Epithelial cell of proximal tubule (primary cell): ENCODE measurements at places on chromosomes 2 and 18. TPM values are rescaled to one million over a fixed set of nuclear protein-coding genes. Genes with fewer than 3 reads are reported as not detected.

The ANKRD53 gene
- total RNA-seq: 0.58 and 0.75 TPM in 2 replicates

The IL36B gene
- not detected in 2 replicates for total RNA-seq

The RAB6C gene
- 0.07 TPM in 1 of 2 replicates, not detected in the other for total RNA-seq

The ACADL gene
- 0.17 and 0.51 TPM in 2 replicates for total RNA-seq

The CYP1B1 gene
- 5.4 and 17.5 TPM in 2 replicates for total RNA-seq

The TCF23 gene
- not detected in 2 replicates for total RNA-seq

The SMYD5 gene
- 27.3 and 35.6 TPM in 2 replicates for total RNA-seq

The GLB1L gene
- 10.4 and 11.0 TPM in 2 replicates for total RNA-seq

The TRABD2A gene
- 0.58 and 1.5 TPM in 2 replicates for total RNA-seq

The FER1L5 gene
- total RNA-seq: 0.06 and 0.07 TPM in 2 replicates

The SKOR2 gene
- total RNA-seq: not detected in 2 replicates

The CAPN13 gene
- total RNA-seq: 0.07 and 0.63 TPM in 2 replicates

The CPLX4 gene
- not detected in 2 replicates for total RNA-seq

The RBFA gene
- total RNA-seq: 41.5 and 65.2 TPM in 2 replicates

The MOGAT1 gene
- not detected in 2 replicates for total RNA-seq

The TAF1B gene
- total RNA-seq: 14.5 and 14.6 TPM in 2 replicates

The PHLPP1 gene
- total RNA-seq: 4.7 and 9.0 TPM in 2 replicates

The COA5 gene
- total RNA-seq: 9.3 and 16.5 TPM in 2 replicates

The ACOXL gene
- total RNA-seq: 0.06 and 0.14 TPM in 2 replicates

The UGT1A3 gene
- not detected in 2 replicates for total RNA-seq

The ACVR1C gene
- total RNA-seq: 0.07 and 0.23 TPM in 2 replicates

The KCMF1 gene
- total RNA-seq: 43.0 and 65.8 TPM in 2 replicates

The ANKRD39 gene
- 31.9 and 54.8 TPM in 2 replicates for total RNA-seq

The ZNF512 gene
- total RNA-seq: 26.3 and 27.4 TPM in 2 replicates

The SERPINB7 gene
- 7.5 and 44.5 TPM in 2 replicates for total RNA-seq

The LOXHD1 gene
- not detected in 2 replicates for total RNA-seq

The EHD3 gene
- 4.6 and 5.0 TPM in 2 replicates for total RNA-seq

The NT5C1B gene
- total RNA-seq: not detected in 2 replicates

The GALNT5 gene
- total RNA-seq: 1.1 and 2.0 TPM in 2 replicates

The CNTNAP5 gene
- not detected in 2 replicates for total RNA-seq

The ZSWIM2 gene
- total RNA-seq: not detected in 2 replicates

The LRRTM1 gene
- total RNA-seq: 0.81 and 2.0 TPM in 2 replicates

The PCARE gene
- total RNA-seq: not detected in 2 replicates

The CPS1 gene
- total RNA-seq: 2.2 and 2.8 TPM in 2 replicates

The ATP5F1A gene
- total RNA-seq: 623 and 730 TPM in 2 replicates

The PPP1CB gene
- total RNA-seq: 157 and 173 TPM in 2 replicates

The INSIG2 gene
- total RNA-seq: 6.3 and 9.1 TPM in 2 replicates

The STPG4 gene
- 0.58 TPM in 1 of 2 replicates, not detected in the other for total RNA-seq

The SERPINB4 gene
- total RNA-seq: not detected in 2 replicates

The UBE2F gene
- total RNA-seq: 54.8 and 85.5 TPM in 2 replicates

The TXNDC2 gene
- not detected in 2 replicates for total RNA-seq

The GALNT14 gene
- total RNA-seq: 80.7 and 90.4 TPM in 2 replicates

The UGT1A6 gene
- 0.52 and 5.1 TPM in 2 replicates for total RNA-seq

The ERBB4 gene
- 1.4 and 2.2 TPM in 2 replicates for total RNA-seq

The VIT gene
- total RNA-seq: not detected in 2 replicates

The VWC2L gene
- not detected in 2 replicates for total RNA-seq

The CAPN14 gene
- total RNA-seq: 0.14 and 0.46 TPM in 2 replicates

The MC2R gene
- not detected in 2 replicates for total RNA-seq

The SPHKAP gene
- not detected in 2 replicates for total RNA-seq

The SULT1C4 gene
- 22.9 and 50.1 TPM in 2 replicates for total RNA-seq

The PJVK gene
- total RNA-seq: 0.58 and 0.65 TPM in 2 replicates

The FN1 gene
- total RNA-seq: 890 and 962 TPM in 2 replicates

The IL36G gene
- total RNA-seq: not detected in 2 replicates

The ALK gene
- under 0.01 TPM in 1 of 2 replicates, not detected in the other for total RNA-seq

The TWIST2 gene
- 0.46 and 1.8 TPM in 2 replicates for total RNA-seq

The MYO5B gene
- total RNA-seq: 34.1 and 48.4 TPM in 2 replicates

The FAM237A gene
- total RNA-seq: not detected in 2 replicates

The PUM2 gene
- total RNA-seq: 14.9 and 19.8 TPM in 2 replicates
